PC-3 (cell line): ENCODE measurements at places on chromosomes 5 and 9.
A peak's percentile ranks its signal among the peaks of the same experiment; 100 is the strongest.

GRCh38 chr9:103928442-103928841, 165.7 kb upstream of the SMC2 start:
- DNase-seq, result no peak

GRCh38 chr5:176489077-176489476, 40.9 kb downstream of the FAF2 start:
- DNase-seq, result peak; percentile 75

- DNase-seq, result peak; percentile 30
Observed at GRCh38 chr5:138282920-138283742, 8.7 kb upstream of the GFRA3 start.

DNA sequence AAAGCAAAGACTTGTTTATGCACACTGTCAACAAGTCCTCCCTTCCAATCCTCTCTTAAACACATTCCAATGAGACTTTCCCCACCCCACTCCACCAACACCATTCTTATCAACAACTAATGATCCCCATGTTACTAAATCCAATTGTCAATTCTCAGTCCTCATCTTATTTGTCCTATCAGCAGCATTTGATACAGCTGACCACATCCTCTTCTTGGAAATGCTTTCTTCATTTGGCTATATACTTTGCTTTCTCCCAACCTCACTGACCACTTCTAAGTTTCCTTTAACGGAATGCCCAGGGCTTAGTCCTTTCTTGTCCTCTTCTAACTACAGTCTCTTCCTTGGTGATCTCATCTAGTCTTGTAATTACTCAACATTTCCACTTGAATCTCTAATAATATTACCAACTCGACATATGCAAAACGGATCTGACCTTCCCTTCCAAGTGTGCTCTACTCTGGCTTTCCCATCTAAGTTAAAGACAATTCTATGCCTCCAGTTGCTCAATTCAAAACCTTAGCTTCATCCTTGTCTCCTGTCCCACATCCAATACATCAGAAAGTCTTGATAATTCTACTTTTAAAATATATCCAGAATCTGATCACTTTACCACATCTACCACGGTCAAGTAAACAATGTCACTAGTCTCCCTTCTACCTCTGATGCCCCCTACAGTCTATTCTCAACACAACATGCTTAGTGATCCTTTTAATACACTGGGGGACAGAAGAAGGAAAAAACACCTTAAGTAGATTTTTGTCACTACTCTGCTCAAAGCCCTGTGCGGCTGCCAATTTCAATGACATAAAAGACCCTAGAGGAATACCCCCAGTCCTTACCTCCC, 25.5 kb downstream of the AGTPBP1 start:
- peak; percentile 2 for DNase-seq

DNA sequence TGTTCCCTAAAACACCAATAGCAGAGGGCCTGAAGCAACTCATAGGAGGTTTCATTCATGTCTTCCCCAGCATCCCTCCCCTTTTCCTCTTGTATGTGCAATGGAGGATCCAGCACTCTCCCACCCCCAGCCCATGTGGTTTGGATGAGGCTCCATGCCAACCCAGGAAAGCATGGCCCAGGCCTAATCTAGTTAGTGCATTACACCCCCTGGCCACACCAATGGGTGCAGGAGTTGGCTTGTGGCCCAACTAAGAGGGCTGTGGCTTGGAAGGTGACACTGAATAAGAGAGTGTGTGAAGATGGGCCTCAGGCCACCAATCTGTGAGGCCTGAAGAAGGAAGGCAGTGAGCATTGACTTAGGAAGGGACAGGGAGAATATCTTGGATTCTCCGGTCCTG, 70.8 kb upstream of the SMIM23 start:
- no peak for DNase-seq

DNA sequence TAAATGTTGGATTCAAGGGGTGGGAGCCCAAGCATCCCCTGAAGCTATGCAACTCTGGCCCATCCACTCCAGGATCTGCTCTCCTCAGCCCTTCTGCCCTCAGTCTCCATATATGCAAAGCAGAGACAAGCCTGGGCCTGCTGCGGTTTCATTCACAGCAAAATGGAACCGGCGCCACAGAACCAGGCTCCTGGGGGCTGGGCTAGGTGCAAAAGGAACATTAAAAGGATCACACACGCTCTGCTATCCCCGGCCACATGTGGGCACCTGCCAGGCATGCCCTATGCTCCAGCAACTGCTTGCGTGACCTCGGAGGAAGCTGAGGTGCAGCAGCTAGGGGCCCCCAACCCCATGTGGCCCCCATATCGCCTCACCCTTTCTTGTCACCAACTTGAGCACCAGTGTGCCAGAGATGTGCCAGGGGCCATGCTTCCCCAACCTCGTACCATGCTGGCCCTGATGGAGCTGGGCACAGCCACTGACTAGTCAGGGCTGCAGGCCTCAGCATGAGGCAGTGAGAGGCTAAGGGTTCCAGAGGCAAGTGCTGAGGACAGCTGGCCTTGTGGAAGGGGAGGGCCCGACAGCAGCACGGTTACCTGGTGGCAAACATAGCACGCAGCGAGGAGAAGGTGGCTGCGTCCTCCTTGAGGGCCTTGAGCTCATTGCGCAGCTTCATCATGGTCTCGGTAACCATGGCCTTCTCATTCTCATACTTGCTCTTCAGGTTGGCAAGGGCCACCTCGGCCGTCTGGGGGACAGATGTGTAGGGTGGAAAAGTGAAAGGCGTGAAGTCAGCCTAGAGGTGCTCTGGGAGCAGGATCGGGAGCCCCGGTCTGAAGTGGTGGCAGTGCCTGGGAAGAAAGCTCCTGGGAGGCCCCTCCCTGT, 47.2 kb downstream of the BICD2 start:
- no peak for DNase-seq

GRCh38 chr9:127092041-127092608, 30.3 kb downstream of the ANGPTL2 start:
- DNase-seq, result no peak

- no peak for DNase-seq
Observed at GRCh38 chr9:115292584-115293279, 174.8 kb upstream of the TNC start.

DNA sequence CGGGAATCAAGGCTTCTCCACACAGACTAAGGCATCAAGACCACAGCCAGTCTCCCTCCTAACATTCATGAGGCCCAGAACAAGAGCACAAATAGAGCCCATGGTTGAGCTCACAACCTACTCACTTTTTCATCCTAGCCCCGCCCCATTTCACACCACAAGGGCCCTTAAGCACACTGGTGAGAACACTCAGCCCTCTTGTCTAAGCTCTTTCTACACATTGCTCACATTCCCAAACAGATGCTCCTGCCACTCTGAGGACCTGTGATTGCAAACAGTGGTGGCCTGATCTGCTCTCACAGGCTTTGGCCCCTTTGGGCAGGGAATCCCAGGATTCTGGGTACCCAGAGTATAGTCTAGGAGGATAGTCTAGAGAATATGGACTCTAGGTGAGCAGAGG, 54.0 kb downstream of the FEM1C start:
- DNase-seq, result no peak

DNA sequence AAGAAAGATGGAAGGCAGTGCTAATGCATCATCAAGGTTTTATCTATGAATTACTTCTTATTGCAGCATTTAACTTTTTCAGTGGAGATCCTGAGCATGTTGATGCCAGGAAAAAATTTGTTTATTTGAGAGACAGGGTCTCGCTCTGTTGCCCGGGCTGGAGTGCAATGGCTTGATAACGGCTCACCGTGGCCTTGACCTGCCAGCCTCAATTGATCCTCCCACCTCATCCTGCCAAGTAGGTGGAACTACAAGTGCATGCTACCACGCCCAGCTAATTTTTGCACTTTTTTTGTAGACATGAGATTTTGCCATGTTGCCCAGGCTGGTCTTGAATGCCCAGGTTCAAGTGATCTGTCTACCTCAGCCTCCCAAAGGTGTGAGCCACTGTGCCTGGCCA, 47.2 kb downstream of the AOPEP start:
- no peak for DNase-seq

DNA sequence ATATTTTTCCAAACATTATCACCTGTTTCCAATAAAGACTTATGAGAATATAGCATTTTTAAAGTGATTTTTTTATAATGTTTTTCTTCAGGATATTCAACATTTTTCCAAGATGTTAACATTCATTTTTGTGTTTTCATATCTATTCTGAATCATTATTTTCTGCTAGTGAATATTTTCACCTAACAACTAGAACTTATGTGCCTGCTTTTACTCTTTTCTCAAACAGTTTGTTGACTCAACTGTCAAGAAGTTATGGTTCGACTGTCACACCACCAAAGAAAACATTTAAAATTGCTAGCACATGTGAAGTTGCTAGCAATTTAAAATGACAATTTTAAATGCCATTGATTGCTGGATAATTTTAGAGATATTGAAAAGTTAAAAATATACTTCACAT, 343.3 kb upstream of the CDH9 start:
- no peak for DNase-seq
